ENCODE measurements at places on chromosomes 2 and 18. TPM values are rescaled to one million over a fixed set of nuclear protein-coding genes. Genes with fewer than 3 reads are reported as not detected.

GRCh38 chr2:209472112-209472832 lies 48.4 kb downstream of the MAP2 start:
- no peak overlapping the region for H3K4me3 ChIP-seq
- H3K27me3 ChIP-seq, result no peaks in the 10 kb centered on the region
- no peak for DNase-seq
- no peak overlapping the region for H3K27ac ChIP-seq
- H3K4me1 ChIP-seq, result no peaks in the 10 kb centered on the region

DNA sequence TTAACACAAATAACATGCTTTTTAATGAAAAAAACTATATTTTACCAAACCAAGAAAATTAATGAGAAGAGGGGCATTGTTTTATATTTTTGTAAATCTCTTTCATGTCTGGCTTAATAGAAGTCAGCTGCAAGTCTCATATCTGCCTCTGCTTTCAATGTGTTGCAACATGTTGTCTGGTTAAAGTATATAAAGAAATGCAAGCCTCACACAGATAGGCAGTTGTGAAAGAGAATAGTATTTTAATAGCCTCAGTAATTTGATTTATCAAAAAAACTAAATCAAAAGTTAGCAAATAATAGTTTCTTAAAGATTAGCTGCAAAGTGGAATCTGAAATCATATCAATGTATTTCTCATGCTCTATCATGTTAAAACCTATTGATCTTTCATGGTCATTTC lies 52.9 kb upstream of the NCOA1 start:
- H3K4me1 ChIP-seq, result no peaks in the 10 kb centered on the region
- H3K36me3 ChIP-seq, result no peaks in the 10 kb centered on the region
- no peak for DNase-seq
- H3K4me3 ChIP-seq, result no peak overlapping the region

DNA sequence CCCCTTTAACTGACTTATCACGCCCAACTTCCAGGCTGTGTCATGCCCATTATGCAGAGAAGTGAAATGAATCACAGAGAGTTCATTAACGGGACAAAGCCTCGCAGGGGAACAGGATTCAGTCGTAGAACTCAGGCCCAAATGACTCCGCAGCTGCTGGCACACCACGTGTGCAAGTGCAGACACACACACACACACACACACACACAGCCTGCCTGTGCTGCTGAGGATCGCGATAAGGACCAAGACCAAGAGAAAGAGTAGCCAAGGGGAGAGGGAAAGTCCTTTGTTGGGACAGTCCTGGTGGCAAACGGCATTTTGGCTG lies 90.0 kb upstream of the TAF1B start:
- H3K36me3 ChIP-seq, result no peaks in the 10 kb centered on the region
- H3K4me1 ChIP-seq, result peaks cover 70% of the 10 kb centered on the region
- DNase-seq, result peak; percentile 90
- no peaks in the 10 kb centered on the region for H3K27me3 ChIP-seq

- H3K4me3 ChIP-seq, result no peak overlapping the region
- H3K27me3 ChIP-seq, result no peaks in the 10 kb centered on the region
- no peak for DNase-seq
Measured at GRCh38 chr2:136638193-136638592, 127.2 kb upstream of the THSD7B start.

GRCh38 chr18:9808295-9809241 lies 77.2 kb upstream of the TXNDC2 start:
- H3K4me1 ChIP-seq, result no peaks in the 10 kb centered on the region
- no peak for DNase-seq
- H3K27ac ChIP-seq, result no peak overlapping the region

DNA sequence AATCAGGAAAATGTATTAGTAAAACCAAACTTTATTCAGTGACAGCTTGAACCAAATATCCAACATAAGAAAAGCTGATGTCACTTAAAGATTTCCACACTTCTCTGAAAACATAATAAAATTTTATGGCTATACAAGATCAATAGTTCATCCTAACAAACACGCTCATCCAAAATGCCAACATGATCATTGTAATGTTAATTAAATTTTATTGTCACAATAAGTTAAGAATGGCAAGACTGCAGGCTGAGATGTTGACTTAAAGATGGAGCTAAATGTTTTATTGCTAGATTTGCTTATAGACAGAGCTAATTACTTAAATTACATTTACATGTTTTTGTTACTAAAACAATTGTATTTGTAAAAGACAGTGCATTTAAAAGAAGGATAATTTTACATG lies 140.3 kb downstream of the ERBB4 start:
- H3K27me3 ChIP-seq, result no peaks in the 10 kb centered on the region
- no peak overlapping the region for H3K27ac ChIP-seq
- DNase-seq, result no peak
- no peaks in the 10 kb centered on the region for H3K4me1 ChIP-seq

The NOSTRIN gene
- not detected for total RNA-seq

DNA sequence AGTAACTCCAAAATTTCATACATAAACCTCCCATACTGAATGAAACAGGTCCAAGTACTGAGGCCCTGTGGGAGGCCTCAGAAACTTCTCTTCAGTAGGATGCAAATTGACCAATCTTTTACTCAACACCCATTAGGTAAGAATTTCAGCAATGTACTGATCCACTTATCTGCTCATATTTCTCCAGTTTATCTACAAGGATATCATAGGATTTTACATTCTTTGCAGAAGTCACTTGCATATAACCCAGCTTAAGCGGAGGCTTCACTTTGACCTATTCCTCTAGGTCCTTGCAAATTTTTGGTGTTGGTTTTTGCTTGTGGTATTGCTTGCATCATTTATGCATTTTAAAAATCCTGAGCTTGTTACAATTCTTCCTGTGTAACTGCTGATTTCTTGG lies 28.8 kb upstream of the SLC3A1 start:
- H3K27me3 ChIP-seq, result peaks cover 3% of the 10 kb centered on the region
- peaks cover 12% of the 10 kb centered on the region for H3K4me1 ChIP-seq
- no peak overlapping the region for H3K4me3 ChIP-seq

DNA sequence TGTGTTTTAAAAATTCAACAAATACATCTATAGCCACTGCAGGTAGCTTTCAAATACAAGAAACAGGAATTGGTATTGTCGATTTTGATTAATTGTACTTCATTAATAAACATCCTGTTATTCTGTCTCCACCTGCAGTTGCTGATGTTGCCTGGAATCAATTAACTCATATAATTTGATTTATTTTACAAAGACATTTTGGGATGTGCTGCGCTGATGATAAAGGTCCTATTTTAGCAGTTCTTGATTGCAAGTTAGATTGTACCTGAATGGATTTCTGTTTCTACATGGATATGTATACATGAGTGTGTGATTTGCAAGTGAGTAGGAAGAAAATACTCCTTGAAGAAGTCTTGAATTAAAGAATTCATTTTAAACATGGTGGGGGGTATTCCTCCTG lies 605.3 kb downstream of the ARHGAP15 start:
- no peak overlapping the region for H3K4me3 ChIP-seq
- no peaks in the 10 kb centered on the region for H3K27me3 ChIP-seq
- H3K36me3 ChIP-seq, result peaks cover 13% of the 10 kb centered on the region
- no peak for DNase-seq
- H3K4me1 ChIP-seq, result peaks cover 22% of the 10 kb centered on the region

GRCh38 chr2:100394111-100394641 lies 23.3 kb downstream of the CHST10 start:
- H3K4me3 ChIP-seq, result no peak overlapping the region
- no peaks in the 10 kb centered on the region for H3K36me3 ChIP-seq
- DNase-seq, result no peak

GRCh38 chr2:39069136-39069515 lies 51.7 kb downstream of the SOS1 start:
- peak; percentile 57 for DNase-seq
- H3K4me3 ChIP-seq, result no peak overlapping the region
- H3K36me3 ChIP-seq, result no peaks in the 10 kb centered on the region

The SERPINB10 gene
- not detected for total RNA-seq

The C18orf63 gene
- not detected for total RNA-seq

GRCh38 chr2:167292430-167293171 lies 404.3 kb downstream of the XIRP2 start:
- peak within 1 kb of the TSS; percentile 67 for H3K4me3 ChIP-seq
- H3K27ac ChIP-seq, result no peak within 1 kb of the TSS
- H3K4me1 ChIP-seq, result peaks cover 16% of the 10 kb centered on the region

- no peaks in the 10 kb centered on the region for H3K4me1 ChIP-seq
- no peak for DNase-seq
- H3K36me3 ChIP-seq, result no peaks in the 10 kb centered on the region
- H3K27me3 ChIP-seq, result no peaks in the 10 kb centered on the region
- H3K4me3 ChIP-seq, result no peak overlapping the region
Measured at GRCh38 chr18:44156776-44157335, 523.8 kb upstream of the SETBP1 start.

DNA sequence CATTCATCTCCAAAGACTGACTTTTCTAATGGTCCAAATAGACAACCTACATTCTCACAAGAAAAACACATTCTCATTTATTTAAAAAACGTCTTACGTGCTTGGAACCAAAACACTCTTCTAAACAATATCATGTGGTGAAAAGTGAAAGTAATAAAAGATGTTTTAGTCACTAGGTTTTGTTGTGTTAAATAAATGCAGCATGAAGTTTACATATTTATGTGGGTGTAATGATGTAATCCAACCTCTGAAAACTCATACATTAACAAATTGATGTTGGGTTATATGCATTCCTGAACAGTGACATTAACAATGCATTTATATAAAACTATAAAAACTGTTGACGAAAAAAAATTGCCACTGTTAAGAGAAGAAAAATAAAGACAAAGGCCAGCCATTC lies 55.1 kb upstream of the ACVR2A start:
- H3K4me1 ChIP-seq, result peaks cover 3% of the 10 kb centered on the region
- H3K36me3 ChIP-seq, result no peaks in the 10 kb centered on the region
- H3K27ac ChIP-seq, result no peak overlapping the region
- H3K27me3 ChIP-seq, result no peaks in the 10 kb centered on the region
- H3K4me3 ChIP-seq, result no peak overlapping the region

- no peaks in the 10 kb centered on the region for H3K27me3 ChIP-seq
- H3K36me3 ChIP-seq, result peaks cover 7% of the 10 kb centered on the region
- no peak overlapping the region for H3K4me3 ChIP-seq
Measured at GRCh38 chr2:241391892-241392665, 36.0 kb downstream of the FARP2 start.

The CELF4 gene
- total RNA-seq, result not detected

DNA sequence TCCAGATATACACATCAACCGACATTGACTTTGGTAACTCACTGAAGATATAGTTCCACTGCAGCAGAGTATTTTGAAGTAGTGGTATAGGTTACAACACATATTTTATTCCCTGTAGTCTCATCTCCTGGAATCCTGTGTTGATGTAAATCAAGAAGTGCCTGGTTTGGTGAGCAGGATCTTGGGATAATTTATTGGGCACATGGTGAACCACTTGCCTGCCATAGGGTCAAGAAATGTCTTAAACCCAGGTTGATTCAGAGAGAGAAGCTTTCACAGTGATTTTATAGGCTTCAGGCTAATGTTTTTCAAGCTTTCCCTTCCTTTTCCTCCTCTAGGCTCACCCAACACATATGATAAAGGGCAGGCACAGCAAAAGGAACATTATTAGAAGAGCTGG lies 24.6 kb downstream of the CCDC85A start:
- no peaks in the 10 kb centered on the region for H3K4me1 ChIP-seq
- H3K27me3 ChIP-seq, result no peaks in the 10 kb centered on the region
- H3K4me3 ChIP-seq, result no peak overlapping the region

GRCh38 chr2:65991381-65992197 lies 443.3 kb upstream of the MEIS1 start:
- H3K4me1 ChIP-seq, result no peaks in the 10 kb centered on the region
- DNase-seq, result no peak
- H3K4me3 ChIP-seq, result no peak overlapping the region

- no peak overlapping the region for H3K27ac ChIP-seq
- H3K4me1 ChIP-seq, result no peaks in the 10 kb centered on the region
- H3K4me3 ChIP-seq, result no peak overlapping the region
- DNase-seq, result no peak
- H3K36me3 ChIP-seq, result no peaks in the 10 kb centered on the region
- no peaks in the 10 kb centered on the region for H3K27me3 ChIP-seq
Measured at GRCh38 chr2:142693171-142693950, 184.1 kb upstream of the KYNU start.

GRCh38 chr18:3660739-3661515 lies 211.0 kb downstream of the TGIF1 start:
- no peak overlapping the region for H3K27ac ChIP-seq
- no peak overlapping the region for H3K4me3 ChIP-seq
- no peaks in the 10 kb centered on the region for H3K27me3 ChIP-seq
- DNase-seq, result no peak
- no peaks in the 10 kb centered on the region for H3K36me3 ChIP-seq

- no peaks in the 10 kb centered on the region for H3K4me1 ChIP-seq
- no peaks in the 10 kb centered on the region for H3K36me3 ChIP-seq
- no peak overlapping the region for H3K4me3 ChIP-seq
- H3K27ac ChIP-seq, result no peak overlapping the region
Measured at GRCh38 chr2:219998107-219998506, 370.7 kb downstream of the SLC4A3 start.

The PKDCC gene
- total RNA-seq, result not detected

- no peaks in the 10 kb centered on the region for H3K36me3 ChIP-seq
- no peaks in the 10 kb centered on the region for H3K4me1 ChIP-seq
- no peak for DNase-seq
- no peak overlapping the region for H3K4me3 ChIP-seq
Measured at GRCh38 chr2:173026479-173026878, 49.2 kb upstream of the MAP3K20 start.

The DYNC2LI1 gene
- total RNA-seq, result 17.7 TPM

- H3K4me1 ChIP-seq, result no peaks in the 10 kb centered on the region
- no peak overlapping the region for H3K27ac ChIP-seq
- no peak for DNase-seq
- no peaks in the 10 kb centered on the region for H3K27me3 ChIP-seq
Measured at GRCh38 chr2:223797811-223798721, 39.3 kb downstream of the AP1S3 start.

The TSPYL6 gene
- not detected for total RNA-seq

The NRP2 gene
- 1.9 TPM for total RNA-seq

The RNF181 gene
- total RNA-seq, result 124 TPM

- no peaks in the 10 kb centered on the region for H3K27me3 ChIP-seq
- H3K4me1 ChIP-seq, result no peaks in the 10 kb centered on the region
- no peak overlapping the region for H3K27ac ChIP-seq
Measured at GRCh38 chr2:16406496-16407289, 258.9 kb downstream of the CYRIA start.

The DUSP19 gene
- total RNA-seq, result 2.7 TPM

The ELP2 gene
- 83.7 TPM for total RNA-seq

GRCh38 chr2:181264001-181264400 lies 193.2 kb upstream of the ITGA4 start:
- H3K4me1 ChIP-seq, result peaks cover 27% of the 10 kb centered on the region
- H3K36me3 ChIP-seq, result peaks cover 3% of the 10 kb centered on the region
- H3K27me3 ChIP-seq, result no peaks in the 10 kb centered on the region
- H3K4me3 ChIP-seq, result no peak overlapping the region
- no peak overlapping the region for H3K27ac ChIP-seq
- no peak for DNase-seq

DNA sequence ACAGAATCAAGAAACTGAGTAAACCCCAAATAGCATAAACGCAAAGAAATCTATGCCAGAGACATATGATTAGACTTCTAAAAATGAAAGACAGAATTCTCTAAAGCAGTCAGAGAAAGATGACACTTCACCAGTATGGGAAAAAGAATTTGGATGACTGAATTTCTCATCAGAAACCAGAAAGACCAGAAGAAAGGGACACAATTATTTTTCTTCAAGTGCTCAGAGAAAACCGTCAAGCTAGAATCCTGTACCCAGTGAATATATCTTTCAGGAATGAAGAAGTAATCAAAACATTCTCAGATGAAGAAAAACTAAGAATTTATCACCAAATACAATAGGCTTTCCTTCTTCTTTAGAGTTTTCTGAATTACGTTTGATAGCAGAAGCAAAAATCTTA lies 14.2 kb upstream of the ESPNL start:
- peaks cover 53% of the 10 kb centered on the region for H3K36me3 ChIP-seq
- no peak overlapping the region for H3K27ac ChIP-seq
- H3K27me3 ChIP-seq, result no peaks in the 10 kb centered on the region

GRCh38 chr2:5932556-5933469 lies 240.6 kb downstream of the SOX11 start:
- H3K4me1 ChIP-seq, result no peaks in the 10 kb centered on the region
- no peak overlapping the region for H3K4me3 ChIP-seq
- H3K36me3 ChIP-seq, result no peaks in the 10 kb centered on the region
- DNase-seq, result no peak

The SCN3A gene
- total RNA-seq, result not detected
